ENCODE measurements at places on chromosomes 16 and 17.
A peak's percentile ranks its signal among the peaks of the same experiment; 100 is the strongest.

DNA sequence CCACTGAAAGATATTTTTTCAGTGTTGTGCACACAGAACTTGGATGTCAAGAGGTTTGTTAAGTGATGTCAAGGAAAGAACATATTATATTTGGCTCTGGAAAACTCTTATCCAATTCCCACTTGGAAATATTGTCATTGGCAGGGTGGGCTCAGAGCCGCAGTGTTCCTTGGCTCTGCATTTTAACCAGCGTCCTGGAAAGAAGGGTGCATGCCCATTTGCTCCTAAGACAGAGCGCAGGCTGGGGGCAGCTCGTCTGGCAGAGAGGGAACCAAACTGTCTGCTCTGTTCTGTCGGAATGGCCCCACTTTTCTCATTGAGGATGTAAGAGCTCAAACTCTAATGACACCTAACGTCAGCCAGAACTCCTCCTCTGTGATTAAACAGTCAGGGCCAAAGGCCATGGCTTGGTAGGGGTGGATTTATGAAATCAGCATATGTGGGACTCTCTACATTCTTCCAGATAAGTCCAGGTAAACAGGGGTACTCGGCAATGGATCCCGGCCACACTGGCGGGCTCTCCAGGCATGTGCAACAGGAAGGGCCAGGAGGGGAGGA is 18.0 kb downstream of the SLC47A1 start:
- no peak for DNase-seq

DNA sequence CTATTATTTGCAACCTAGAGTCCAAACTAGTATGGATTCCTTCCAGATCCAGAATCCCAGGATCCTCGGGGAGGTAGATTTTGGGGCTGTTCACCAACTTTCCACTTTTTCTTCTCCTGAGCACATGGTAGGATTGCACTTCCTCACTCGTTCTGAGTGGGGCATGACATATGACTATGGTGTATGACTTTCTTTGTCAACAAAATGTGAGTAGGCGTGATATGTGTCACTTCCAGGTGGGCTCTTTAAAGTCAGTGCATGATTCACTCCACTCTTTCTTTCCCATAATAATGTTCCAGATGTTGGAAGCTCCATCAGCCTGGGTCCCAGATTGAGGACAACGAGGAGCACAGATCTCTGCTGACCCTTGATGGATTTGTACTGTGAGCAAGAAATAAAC is 21.5 kb downstream of the IRX5 start:
- DNase-seq, result no peak

DNA sequence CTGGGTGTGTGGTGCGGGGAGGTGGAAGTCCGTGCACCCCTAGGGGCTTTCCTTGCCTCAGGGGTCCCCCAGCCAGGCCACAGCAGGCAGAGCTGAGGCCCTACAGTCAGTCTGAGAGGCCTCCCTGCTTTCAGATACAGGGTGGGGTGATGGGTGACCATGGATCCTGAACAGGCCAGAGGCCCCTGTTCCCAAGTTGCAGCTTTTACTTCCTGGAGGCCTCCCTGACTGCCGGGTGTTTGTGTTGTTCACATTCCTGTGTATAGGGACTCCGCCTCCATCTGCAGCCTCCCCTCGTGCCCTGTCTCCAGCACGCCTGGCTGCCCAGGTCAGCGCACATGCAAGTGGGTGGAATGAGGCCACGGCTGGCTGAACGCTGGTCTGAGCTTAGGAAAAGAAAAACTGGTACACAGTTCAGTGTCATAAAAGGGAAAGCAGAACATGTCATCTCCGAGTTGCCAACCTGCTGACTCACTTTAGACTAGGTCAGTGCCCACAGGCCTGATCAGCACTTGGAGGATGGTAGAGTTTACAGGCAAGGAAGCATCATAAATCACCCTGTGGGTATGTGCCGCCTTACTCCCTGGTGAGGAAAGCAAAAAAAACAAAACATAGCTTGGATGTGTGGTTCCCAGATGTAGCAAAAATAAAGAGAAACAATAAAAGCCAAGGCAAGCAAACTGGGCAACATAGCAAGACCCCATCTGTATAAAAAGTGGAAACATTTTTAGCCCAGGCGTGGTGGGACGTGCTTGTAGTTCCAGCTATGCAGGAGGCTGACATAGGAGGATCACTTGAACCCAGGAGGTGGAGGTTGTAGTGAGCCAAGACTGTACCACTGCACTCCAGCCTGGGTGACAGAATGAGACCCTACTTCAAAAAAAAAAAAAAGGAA is 6.2 kb upstream of the SLC7A6 start:
- peak; percentile 92 for DNase-seq

DNA sequence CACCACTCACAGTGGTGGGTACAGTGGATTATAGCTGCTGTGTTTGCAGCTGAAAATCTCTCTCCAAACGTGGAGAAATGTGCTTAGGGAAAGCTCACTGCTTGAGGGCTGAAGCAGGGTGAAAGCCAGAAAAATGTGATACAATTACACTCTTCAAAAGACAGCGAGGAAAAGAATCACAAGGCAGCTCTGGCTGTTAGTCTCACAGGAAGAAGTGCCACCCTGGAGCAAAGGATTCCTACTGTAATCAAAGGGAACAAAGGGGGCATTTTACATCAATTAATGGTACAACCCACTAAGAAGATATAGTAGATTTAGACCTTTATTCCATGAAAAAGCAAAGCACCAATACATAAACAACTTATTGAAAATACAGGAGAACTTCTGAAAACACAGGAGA is 48.1 kb upstream of the IRX5 start:
- DNase-seq, result no peak

- DNase-seq, result no peak
Measured at GRCh38 chr17:30041551-30041950, 75.1 kb upstream of the NSRP1 start.

DNA sequence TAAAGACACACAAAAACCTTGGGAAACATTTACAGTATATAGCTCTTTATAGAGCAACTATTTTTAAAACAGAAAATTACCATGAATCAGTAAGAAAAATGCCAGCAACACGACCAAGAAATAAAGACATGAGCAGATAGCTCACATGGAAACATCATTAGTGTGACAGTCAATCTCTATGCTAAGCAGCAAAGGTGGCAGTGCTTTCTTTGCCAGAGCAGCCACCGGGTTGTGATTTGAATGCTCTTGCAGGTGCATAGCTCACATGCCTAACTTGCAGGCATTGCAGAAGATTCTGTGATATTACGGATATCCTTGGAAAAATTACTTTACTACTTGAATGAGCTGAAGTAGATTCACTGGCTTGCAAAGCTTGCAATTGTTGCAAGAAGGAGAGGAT is 652.9 kb upstream of the C16orf82 start:
- no peak for DNase-seq

- no peak for DNase-seq
Measured at GRCh38 chr16:87368029-87368770, 15.4 kb downstream of the FBXO31 start.

GRCh38 chr17:60630352-60630751 is 30.4 kb downstream of the PPM1D start:
- no peak for DNase-seq

DNA sequence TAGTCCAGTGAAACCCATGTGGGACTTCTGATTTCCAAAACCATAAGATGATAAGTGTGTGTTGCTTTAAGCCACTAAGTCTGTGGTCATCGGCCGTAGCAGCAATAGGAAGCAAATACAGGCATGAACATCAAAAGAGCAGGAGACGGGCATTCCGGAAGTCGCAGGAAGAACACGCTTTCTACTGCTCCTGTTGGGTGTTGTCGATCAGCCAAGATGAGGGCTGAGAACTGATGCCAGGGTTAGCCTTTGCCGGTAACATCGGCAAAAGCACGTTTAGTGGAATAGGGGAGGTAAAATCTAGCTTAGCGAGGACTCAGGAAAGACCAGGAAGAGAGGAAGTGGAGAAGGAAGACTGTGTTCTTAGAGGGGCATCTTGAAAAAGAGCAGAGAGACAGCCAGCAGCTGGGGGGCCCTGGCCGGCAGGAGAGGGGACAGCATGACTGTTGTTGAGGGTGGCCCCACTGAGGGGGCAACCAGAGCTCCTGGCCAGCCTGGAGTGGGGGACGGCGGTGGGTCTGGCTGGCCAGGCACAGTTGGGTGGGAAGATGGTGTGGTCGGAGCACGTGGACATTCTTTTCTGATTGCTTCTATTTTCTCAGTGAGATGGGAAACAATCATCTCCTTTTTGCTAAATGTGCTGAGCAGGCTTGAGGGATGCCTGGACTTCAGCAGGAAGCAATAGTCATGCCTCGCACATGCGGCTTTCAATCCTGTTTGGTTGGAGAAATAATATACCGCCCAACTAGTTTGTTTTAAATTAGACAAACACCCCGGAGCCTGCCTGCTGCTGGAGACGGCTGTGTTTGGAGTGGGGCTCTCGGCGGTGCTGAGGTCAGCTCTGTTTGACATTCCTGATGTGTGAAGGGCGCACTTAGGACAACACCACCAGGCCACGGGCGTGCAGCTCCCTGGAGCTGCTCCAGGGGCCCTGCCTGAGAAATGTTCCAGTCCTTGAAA is 109.9 kb downstream of the METRNL start:
- DNase-seq, result peak; percentile 53

- DNase-seq, result no peak
Measured at GRCh38 chr16:30721606-30722005, 22.6 kb downstream of the SRCAP start.

GRCh38 chr17:4472286-4472685 is 26.4 kb upstream of the SPNS2 start:
- DNase-seq, result no peak

Measured in H4 (cell line).